Activated CD4-positive, alpha-beta T cell treated with anti-CD3 and anti-CD28 coated beads for 1 hour (primary cell): ENCODE measurements at places on chromosomes 3 and 15.
A peak's percentile ranks its signal among the peaks of the same experiment; 100 is the strongest.

DNA sequence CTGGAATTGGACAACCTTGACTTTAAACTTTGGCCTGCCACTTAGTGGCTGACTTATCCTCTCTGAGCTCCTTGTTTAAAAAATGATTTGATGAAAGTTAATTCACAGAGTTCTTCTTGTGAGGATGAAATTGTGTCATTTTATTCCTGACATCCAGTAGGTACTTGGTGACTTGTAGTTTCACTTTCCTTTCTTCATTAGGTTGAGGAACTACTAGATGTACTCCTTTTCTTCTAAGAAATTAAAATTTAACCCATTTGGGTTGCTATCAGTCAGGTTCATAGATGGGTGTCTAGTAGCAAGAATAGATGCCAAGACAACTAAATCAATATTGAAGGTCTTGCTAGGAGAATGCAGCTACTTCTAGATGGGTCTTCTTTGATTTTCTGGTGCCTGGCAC, 5.2 kb downstream of the NR1D2 start:
- no peak for DNase-seq

- no peak for DNase-seq
Observed at GRCh38 chr3:54999159-54999558, 71.3 kb upstream of the LRTM1 start.

DNA sequence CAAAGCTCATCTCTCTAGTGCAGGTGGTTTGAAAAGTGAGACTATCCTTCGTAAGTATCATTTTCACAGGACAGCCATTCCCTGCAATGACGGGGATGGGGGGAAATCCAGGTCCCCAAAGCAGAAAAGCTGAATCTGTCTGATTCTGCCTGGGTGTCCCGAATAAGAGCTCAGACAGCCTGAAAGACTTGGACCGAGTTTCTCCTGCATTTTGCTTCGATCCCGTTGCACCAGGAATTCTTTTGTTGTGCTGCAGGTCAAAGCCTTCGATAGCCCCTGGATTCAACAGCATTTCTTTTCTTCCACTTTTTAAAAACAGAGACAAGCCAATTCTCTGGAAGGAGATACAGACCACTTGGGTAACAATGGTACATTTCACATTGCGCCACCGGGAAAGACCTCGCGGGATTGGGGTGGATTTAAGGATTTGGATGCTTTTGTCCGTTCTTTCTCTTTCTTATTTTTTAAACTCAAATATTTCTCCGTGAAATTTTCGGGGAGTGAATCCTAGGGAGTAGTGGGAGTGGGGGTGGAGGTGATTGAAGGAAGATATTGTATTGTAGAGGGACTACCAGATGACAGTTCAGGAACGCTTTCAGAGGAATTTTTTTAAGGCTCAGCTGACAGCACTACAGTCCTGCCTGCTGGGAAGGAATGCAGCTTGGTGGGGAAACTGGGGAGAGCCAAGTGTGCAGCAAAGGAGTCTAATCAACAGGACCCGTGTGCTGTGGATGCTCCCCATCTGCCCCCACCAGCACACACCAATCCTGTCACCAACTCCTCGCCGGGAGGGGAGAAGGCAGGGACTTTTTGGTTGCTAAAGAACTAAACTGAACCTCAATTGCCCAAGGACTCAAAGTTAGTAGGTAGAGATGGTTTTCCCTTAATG, 2.6 kb downstream of the SLITRK3 start:
- DNase-seq, result no peak

GRCh38 chr15:63008333-63009049, 34.1 kb upstream of the TPM1 start:
- DNase-seq, result no peak

DNA sequence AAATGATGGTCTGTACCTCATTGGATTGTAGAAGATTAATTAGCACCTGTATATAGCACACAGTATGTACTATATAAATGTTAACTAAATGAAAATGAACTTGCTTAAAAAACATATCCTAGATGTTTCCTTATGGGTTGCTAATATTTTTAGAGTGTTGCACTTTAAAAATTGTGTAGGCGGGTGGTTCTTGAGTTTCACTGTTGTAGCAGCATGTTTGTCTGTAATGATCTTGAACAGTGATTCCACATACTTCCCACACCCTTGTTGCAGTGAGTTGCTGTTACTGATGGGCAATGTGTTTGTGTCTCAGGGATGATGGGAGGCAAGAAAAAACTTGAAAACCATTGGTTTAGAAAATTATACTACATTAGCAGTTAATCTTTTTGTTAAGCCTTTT, 22.0 kb downstream of the USP3 start:
- DNase-seq, result no peak

DNA sequence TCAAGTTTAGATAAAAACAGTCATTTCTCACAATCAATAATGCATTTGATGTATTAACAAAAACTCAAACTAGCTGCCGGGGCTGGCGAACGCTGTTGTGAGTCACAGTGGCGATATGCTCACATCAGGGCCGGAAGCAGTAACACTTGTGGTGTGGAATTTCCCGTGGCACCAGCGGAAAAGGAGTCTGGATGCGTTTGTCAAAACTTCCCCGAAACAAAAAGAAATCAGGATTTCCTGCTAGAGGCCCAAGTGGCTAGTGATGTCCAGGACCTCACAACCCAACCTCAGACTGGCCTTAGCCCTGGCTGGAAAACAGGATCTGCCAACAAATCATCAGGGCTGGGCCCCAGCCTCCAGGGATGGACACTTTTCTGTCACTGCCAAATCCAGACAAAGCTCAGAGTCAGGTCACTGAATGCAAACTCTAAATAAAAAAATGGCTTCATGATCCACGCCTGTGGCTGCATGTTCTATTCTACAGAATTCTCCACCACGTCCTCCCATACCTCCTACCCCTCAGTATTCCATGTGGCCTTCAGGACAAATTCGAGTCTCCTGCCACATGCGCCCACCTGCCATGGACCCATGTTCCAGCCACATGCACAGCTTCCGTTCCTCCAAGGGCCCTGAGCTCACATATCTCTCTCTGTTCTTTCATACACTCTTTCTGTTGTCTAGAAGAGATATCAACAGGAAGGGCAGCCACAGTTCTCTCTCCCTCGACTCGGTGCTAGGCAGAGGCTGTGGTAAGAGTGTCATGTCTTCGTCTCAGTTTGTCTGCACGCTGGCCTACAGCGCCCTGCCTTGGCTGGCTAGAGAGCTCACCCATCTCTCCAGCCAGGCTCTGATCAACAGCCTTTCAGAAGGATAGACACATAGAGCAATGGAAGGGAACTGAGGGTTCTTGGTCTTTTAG, 35.4 kb downstream of the EHD4 start:
- peak; percentile 67 for DNase-seq

DNA sequence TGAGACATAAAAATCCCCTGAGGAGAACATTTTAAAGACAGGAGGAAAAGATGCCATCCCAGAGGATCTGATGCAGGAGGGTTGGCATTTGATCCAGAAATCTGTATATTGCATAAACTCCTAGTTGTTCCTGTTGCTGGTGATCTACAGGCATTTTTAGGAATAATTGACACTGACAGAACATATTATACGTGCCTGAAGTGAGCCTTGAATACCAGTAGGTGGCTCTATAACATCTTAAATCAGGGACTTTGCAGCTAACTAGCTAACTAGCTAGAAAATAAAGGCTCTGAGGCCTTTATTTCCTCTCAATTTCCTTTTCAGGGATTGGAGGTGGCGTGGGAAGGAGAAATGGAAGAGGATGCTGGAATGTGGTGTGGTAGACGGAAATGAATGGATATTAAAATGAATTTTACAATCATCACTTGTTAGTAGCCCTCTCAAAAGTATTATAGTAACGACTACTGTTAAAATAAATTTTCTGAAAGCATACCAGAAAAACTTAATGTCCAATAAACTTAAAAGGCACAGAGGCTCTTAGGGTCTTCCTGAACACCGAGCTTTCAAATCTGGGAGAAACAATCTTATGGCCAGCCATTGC, 73.8 kb upstream of the ZBED2 start:
- DNase-seq, result no peak

DNA sequence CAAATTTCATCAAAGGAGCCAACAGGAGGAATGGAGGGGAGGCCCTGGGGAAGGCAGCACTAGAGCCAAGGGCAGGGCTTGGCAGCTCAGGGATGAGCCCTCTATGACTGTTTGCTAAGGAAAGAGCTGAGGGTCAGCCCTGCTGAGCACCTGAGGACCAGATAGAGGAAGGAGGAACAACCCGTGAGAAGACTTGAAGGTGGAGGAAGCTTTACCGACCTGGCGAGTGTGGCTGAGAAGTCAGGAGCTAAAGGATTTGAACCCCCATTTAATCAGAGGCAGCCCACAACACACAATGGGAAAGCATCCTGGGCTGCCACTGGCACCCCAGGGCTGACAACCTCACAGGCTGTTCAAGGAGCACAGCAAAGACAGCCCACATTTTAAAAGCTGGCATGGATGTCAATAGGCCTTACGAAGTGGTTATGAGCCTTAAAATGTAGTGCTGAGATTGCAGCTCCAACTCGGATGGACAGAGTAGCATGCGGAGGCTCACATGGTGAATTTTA, 20.7 kb upstream of the LRRC2 start:
- no peak for DNase-seq

- DNase-seq, result no peak
Observed at GRCh38 chr15:56040081-56041035, 46.9 kb upstream of the NEDD4 start.

DNA sequence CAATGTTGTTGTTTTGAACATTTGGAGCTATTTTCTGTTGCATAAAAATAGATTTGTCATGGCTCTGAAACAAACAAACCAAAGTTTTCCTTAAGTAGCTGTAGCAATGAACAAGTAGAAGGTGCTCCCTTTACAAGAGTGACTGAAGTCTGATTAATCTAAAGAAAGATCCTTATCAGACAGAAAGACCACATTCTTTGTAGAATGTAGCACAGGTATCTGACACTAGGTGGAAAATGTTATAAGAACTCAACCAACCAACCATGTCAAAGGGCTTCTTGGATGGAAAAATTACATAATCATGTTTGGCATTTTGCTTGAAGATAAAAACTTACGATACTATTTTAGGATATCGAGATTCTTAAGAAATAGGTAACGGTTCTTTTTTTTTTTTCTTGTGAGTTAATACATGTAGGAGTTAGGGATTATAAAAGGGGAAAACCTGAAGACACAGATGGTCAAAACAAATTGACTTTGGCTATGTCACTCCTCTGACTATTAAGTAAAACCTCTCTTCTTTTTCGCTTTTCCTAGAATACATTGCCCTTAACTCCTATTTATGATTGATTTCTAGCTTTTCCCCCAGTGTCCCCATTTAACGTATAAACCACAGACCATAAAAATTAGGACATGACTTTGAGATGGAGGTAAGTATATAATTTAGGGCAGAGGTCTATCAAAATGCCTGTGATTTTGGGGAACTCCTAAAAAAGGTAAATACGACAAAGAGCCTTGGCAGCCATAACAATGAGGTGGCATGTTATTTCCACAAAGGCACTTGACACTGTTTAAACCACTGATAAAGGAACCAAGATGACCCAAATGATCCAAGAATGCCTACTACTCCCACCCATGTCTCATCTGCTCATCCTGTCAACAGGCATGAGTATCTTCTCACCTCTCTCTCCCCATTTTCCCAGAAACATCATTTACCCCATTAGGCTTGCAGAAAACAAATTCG, 72.0 kb downstream of the CCR4 start:
- DNase-seq, result no peak

DNA sequence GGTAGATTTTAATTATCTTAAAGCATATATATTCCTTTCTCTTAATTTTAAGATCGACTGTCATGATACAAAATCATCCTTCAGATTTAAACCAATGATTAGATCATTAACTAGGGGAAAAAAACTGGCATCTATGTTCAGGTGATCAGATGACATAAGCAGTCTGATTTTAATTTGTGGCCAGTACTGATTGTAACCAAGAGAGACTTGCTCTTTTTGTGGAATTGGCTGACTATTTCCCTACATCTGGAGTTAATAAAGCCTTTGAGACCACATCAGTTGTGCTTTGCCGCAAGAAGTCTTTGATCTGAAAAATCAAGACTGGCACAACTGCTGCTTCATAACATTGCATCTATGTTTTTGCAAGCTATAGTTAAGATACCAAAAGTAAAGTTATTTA, 148.4 kb upstream of the CGNL1 start:
- no peak for DNase-seq

GRCh38 chr3:71511037-71511436, 72.5 kb downstream of the FOXP1 start:
- no peak for DNase-seq

DNA sequence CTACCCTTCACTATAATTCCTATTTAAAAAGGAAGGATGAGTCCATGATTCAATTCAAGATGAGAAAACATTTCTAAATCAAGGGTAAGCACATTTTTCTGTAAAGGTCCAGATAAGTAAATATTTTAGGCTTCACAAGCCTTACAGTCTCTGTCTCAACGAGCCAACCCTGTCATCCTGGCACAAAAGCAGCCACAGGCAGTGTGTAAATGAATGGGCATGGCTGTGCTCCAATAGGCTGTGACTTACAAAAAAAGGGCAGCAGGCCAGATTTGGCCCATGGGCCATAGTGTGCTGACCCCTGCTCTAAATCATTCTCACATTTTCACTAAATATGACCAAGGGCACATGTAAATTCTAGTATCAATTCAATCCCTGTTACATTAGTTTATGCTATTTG, 200.4 kb downstream of the WNT5A start:
- DNase-seq, result no peak

GRCh38 chr3:71407823-71408222, 175.7 kb downstream of the FOXP1 start:
- DNase-seq, result no peak

DNA sequence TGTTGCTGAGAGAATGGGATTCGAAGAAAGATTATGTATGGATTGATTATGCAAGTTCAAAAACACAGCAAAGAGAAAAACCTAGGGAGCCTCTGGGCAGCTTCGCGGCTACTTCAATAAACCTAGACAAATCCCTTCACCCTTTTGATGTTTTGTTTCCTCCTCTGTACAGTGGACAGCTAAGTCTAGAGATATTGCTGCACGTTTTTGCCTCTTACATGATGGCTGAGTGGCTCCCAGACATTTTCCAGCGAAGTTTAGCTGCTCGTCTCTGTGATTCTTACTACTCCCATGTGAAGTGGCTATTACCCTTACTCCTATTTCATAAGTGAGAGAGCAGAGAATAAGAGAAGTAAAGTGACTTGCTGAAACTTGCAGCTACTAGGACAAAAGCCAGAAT, 695.0 kb upstream of the GRM7 start:
- no peak for DNase-seq

- peak; percentile 44 for DNase-seq
Observed at GRCh38 chr15:60932051-60932915, 296.8 kb downstream of the RORA start.

GRCh38 chr15:92092289-92093105, 239.0 kb downstream of the SLCO3A1 start:
- no peak for DNase-seq

DNA sequence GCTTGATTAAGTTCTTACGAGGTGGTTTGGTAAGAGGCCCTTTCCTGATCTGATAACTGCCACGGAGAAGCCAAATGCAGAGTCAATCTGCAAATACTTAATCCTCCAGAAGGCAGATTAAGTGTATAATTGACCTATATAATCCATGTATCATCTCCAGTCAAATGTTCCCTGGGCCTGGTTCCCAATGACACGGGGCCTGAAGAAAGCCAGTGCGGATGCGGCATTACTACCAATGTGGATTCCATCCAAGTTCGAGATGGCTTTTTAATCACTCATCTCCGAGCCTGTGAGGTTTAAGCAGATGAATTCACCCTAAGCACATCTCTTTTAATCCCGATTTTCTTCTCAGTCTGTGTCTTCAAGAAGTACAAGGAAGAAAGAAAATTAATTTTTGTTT, 60.0 kb upstream of the FEZF2 start:
- no peak for DNase-seq

GRCh38 chr15:39287322-39288195, 293.3 kb upstream of the THBS1 start:
- no peak for DNase-seq
